ENCODE measurements at places on chromosomes 12 and 14.

- H3K36me3 ChIP-seq: peaks cover 7% of the 10 kb centered on the region
- H3K27ac ChIP-seq: no peak overlapping the region
- no peak overlapping the region for H3K4me3 ChIP-seq
- H3K4me1 ChIP-seq: no peaks in the 10 kb centered on the region
- DNase-seq: no peak
Observed at GRCh38 chr12:64065881-64066451, 156.1 kb downstream of the KICS2 start.

- peaks cover 5% of the 10 kb centered on the region for H3K4me1 ChIP-seq
- H3K27ac ChIP-seq: no peak overlapping the region
- no peaks in the 10 kb centered on the region for H3K36me3 ChIP-seq
- no peaks in the 10 kb centered on the region for H3K27me3 ChIP-seq
- peak overlapping the region; percentile 42 for H3K4me3 ChIP-seq
- DNase-seq: peak; percentile 1
Observed at GRCh38 chr14:20686386-20687143, 2.0 kb upstream of the ANG start.

- H3K4me1 ChIP-seq: no peaks in the 10 kb centered on the region
- H3K4me3 ChIP-seq: no peak overlapping the region
- no peaks in the 10 kb centered on the region for H3K27me3 ChIP-seq
- H3K27ac ChIP-seq: no peak overlapping the region
- no peaks in the 10 kb centered on the region for H3K36me3 ChIP-seq
Observed at GRCh38 chr14:99724196-99724891, 40.2 kb downstream of the CYP46A1 start.

DNA sequence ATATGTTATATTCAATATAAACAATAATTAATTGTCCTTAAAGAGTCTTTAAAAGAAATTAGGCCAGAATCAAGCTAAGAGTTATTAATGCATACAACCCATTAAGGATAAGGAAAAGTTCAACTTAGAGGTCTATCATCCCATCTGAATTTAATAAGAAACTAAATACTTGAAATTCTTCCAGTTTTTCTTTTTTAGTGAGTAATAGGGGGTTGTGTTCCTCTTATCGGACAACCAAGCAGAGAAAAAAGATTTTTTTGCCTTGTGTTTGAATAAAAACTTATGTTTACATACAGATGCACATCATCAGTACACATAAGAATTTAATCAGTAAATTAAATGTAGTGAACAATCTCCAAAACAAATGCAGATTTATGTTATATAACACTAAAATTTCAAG is 32.5 kb downstream of the PAWR start:
- no peaks in the 10 kb centered on the region for H3K27me3 ChIP-seq
- H3K27ac ChIP-seq: no peak overlapping the region
- H3K4me3 ChIP-seq: no peak overlapping the region

GRCh38 chr12:100225491-100225890 is 24.9 kb downstream of the ACTR6 start:
- no peak for DNase-seq
- H3K27me3 ChIP-seq: no peaks in the 10 kb centered on the region
- H3K4me1 ChIP-seq: no peaks in the 10 kb centered on the region
- H3K36me3 ChIP-seq: peaks cover 47% of the 10 kb centered on the region
